ENCODE measurements at places on chromosomes 11 and 22. TPM values are rescaled to one million over a fixed set of nuclear protein-coding genes. Genes with fewer than 3 reads are reported as not detected.

APOA1 gene
- polyA plus RNA-seq: 0.06 TPM

GRCh38 chr11:72643547-72643946 lies 30.7 kb downstream of the PDE2A start:
- DNase-seq: peak; percentile 78

DNA sequence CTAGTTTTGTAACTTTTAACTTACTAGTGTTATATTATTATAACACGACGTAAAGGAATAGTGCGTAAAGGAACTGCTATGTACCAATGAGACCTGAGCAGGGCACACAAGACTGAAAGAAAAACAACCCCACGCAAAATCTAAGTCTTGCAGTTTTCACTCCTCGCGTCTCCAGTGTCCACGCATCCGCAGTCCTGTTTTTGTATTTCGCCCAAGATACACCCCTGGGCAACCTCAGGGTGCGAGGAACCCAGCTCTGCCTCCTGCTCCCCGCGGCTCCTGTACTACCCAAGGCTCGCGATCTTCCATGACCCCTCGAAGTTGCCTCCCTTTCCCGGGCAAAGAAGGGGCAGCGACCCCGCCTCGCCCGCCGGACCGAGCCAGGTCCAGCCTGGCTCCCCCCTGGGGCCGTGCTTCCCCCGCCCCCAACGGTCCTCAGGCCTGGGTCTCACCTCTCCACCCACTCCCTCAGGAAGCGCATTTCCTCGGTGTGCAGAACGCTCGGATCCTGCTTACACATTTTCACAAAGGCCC lies 393 bp downstream of the ST13 start:
- peak; percentile 39 for DNase-seq

GRCh38 chr22:36386351-36386899 lies 1.3 kb downstream of the MYH9 start:
- no peak for DNase-seq

GRCh38 chr11:48063424-48063978 lies 83.1 kb downstream of the PTPRJ start:
- DNase-seq: peak; percentile 29

DNA sequence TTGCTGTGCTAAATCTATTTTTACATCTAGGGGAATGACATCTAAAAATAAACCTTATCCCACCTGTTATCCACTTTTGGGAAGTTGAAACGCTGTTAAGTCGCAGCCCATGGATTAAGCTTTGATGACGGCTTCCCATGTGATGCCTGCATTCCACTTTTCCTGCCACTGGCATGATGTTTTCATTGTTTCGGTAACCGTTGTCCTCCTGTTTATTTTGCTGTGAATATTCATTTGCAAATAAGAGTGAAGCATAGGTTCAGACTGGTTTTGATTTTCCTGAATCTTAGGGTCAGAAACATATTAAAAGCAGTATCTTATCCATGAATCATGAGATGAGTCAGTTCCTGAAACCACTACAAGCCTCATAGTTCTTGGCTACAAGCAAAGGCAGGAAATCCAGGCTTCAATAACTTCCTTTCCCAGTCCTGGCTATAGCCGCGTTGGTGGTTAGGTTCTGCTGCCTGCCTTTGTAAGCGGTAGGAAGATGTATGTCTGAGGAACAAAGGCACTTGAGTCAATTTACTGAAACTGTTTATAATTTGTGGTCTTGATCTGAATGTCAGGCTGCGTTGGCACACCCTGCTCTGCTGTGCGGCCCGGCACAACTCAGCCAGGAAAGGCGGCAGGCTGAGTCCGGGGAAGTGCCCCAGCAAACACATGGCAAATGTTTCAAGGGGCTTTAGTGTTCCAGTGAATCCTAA lies 19.4 kb downstream of the TEAD1 start:
- peak; percentile 99 for DNase-seq

DNA sequence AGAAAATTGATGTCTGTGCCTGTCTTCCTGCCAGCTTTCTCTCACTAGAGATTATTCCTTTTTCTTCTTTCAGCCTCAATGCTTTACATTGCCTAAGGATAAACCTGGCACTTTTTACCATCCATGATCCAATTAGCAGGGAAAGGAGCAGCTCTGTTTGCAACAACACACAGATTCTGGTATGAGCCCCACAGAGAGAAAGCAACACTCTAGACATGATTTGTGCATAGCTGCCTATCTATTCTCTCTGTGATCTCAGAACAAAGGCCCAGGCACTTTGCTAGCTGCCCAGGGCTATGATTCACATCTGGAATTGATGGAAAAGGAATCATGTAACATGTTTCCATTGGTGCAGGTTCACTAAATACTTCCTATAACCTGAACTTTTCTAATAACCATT lies 685.0 kb downstream of the ETS1 start:
- DNase-seq: no peak

DNA sequence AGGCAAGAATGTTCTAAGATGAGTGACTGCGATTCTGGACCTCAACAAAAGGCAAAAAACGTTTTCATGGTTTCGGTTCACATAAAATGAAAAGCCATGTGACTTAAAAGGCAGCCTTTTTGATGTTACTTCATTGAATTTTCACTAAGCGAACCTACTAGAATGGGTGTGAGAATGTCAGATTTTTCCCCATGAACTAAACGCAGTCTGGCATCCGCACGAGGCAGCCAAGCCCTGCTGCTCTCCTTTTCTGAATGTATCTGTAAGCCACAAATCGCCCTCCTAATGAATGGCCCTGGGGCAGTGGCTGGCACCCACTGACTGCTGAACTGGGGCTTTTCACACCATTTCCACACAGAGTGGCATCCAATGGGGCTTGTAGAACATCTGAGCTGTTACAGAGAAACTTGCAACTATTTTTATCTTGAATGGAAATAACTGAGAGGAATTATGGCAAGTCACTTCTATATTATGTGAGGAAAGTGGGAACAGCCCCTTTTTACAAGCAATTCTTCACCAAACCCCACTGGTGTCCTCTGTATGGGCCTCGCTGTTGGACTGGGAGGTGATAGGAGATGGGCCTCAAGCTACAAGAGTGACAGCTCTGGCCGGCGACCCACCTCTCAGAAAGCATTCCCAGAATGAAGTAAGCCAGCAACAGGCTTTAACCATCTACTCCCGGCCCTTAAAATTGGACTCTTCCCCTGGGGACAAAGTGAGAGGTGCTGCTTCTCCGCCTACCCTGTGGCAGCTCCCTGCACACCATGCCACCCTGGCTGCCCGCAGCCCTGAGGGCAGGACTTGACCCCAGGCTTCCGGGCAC lies 29.4 kb downstream of the PPP2R1B start:
- DNase-seq: no peak

DNA sequence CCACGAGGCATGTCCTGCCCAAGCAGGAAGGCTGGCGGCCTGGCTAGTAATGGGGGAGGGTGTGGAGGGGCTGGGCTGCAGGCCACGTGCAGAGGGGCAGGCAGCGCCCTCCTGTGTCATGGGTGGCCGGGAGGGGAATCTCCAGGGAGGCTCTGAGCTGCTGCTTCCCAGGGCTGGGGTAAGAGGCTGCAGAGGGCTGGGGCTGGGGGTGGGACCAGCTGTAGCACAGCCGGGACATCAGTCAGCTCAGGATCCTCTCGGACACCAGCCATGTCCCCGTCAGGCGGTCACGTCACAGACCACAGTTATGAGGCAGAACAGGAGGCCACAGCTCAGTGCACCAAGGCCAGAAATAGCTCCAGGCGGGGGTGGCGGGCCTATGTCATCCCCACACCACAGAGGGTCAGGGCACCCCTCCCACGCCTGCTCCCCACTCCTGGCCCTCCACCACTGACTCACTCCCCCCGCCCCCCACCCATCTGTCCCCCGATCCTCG lies 21.1 kb downstream of the RTN4R start:
- DNase-seq: no peak

- DNase-seq: no peak
These were observed 3.6 kb upstream of the TSSK2 start for GRCh38 chr22:19127329-19128008.
